ENCODE measurements at places on chromosomes 5 and 9.

DNA sequence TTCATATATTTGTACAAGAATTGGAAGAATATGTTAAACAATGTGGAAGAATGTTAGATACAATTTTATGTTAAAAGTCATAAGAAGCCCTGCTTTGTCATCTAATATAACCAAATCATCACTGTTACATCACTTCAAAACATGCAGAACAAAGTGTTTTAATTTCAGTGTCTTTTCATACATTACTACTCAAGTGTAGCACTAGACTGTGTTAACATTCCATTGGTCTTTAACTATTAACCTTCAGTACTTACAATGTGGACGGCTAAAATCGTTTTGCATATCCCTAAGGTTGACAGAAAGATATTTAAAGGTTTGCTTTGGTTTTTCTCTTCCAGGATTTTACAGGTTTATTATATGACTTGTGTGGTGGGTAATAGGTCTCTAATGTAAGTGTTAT, 50.9 kb downstream of the VCAN start:
- DNase-seq, result no peak

GRCh38 chr5:64925123-64925522, 156.4 kb downstream of the CWC27 start:
- DNase-seq, result no peak

DNA sequence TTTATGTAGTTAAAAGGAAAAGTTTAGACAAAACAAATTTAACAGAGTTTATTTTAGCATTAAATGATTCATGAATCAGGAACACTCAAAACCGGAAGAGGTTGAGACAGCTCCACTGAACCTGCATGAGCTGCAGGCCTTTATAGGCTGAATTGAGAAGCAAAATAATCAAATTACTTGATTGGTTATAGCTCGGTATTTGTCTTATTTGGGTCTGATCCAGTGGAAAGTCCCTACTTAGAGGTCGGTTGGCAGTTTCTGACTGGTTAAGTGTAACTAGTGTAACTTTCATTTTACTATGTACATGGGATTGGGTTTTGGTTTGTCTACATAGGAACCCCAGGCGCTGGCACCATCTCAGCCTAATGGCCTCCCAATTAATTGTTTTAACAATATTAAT, 74.1 kb upstream of the PIK3R1 start:
- DNase-seq, result no peak

GRCh38 chr9:134186471-134187109, 22.2 kb upstream of the RNU6ATAC start:
- DNase-seq, result no peak

DNA sequence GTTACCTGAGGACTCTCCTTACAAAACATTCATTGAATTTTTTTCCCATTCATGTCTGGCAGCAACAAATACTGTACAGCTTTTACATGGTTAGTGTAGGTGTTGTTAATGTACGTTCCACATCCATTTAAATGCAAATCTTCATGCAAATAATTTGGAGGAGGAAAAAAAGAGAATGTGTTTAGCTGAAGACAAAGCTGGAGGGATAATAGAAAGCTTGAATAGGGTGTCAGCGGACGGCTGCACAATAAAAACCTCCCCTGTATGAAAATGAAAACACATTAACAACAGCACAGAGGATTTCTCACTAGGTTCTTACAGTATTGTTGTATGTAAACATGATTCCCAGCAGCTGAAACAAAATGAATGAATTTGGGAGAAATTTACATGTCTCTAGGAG, 231.5 kb downstream of the ZNF608 start:
- DNase-seq, result no peak

DNA sequence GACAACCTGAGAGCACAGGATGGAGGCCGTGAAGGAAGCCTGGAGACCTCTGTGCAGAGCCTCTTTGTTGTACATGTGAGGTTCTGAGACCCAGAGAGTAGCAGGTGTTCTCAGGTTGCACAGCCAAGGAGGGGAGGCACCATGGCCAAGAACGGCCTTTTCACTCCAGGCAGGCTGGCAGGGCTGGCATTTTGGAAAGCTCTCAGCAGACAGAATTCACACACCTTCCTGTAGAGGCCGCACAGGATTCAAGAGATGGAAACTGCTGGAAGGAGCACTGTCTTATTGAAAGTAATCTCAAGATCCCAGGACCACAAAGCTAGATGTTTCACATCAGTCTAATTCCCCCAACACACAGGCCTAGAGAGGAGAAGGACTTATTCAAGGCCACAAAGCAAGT, 52.8 kb upstream of the XPA start:
- no peak for DNase-seq

GRCh38 chr5:60497706-60498500, 202.1 kb downstream of the DEPDC1B start:
- DNase-seq, result no peak

- peak; percentile 77 for DNase-seq
Measured at GRCh38 chr5:139273572-139274289, 19.8 kb upstream of the MATR3 start.

GRCh38 chr5:137718611-137719010, 17.3 kb downstream of the KLHL3 start:
- no peak for DNase-seq
